ENCODE measurements at places on chromosomes 11 and 22.

GRCh38 chr22:27581688-27582087 is 219.9 kb downstream of the MN1 start:
- no peak for DNase-seq

DNA sequence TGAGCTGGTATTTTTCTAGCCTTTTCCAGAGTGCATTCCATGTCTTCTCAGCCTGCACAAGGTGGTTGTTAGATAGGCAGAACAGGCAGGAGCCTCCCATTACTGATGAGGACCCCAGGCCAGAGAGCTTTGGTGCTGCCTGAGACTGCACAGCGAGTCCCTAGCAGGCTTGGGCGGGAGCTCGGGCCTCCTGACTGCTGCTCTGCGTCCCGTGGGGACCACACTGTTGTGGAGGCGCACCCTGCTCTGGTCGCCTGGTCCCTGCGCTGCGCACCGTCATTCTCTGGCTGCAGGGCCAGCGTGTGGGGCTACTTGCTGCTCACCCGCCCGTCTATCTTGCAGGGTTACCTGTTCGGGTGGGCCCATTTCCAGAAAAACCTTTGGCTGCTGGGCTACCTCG is 8.5 kb downstream of the TPCN2 start:
- no peak for DNase-seq

GRCh38 chr11:64745521-64746328 is 1.8 kb upstream of the RASGRP2 start:
- peak; percentile 86 for DNase-seq

GRCh38 chr22:26432619-26433311 is 3.7 kb downstream of the ASPHD2 start:
- peak; percentile 50 for DNase-seq

GRCh38 chr11:4643076-4643475 is 706 bp upstream of the OR51E1 start:
- no peak for DNase-seq

- no peak for DNase-seq
Measured at GRCh38 chr11:68994161-68994893, 13.5 kb upstream of the MRGPRD start.

DNA sequence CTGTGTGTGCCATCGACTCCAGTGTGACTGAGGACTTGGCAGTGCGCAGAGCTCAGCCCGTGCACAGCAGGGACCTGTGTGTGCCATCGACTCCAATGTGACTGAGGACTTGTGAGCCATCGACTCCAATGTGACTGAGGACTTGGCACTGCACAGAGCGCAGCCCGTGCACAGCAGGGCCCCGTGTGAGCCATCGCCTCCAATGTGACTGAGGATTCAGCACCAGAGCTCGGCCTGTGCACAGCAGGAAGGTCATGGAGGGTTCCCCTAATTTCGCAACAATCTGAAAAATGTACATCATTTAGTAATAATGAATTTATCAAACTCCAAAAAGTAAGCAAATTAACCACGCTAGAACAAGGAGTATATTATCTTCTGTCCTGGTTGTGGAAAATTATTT is 348.3 kb upstream of the B3GAT1 start:
- DNase-seq, result no peak

DNA sequence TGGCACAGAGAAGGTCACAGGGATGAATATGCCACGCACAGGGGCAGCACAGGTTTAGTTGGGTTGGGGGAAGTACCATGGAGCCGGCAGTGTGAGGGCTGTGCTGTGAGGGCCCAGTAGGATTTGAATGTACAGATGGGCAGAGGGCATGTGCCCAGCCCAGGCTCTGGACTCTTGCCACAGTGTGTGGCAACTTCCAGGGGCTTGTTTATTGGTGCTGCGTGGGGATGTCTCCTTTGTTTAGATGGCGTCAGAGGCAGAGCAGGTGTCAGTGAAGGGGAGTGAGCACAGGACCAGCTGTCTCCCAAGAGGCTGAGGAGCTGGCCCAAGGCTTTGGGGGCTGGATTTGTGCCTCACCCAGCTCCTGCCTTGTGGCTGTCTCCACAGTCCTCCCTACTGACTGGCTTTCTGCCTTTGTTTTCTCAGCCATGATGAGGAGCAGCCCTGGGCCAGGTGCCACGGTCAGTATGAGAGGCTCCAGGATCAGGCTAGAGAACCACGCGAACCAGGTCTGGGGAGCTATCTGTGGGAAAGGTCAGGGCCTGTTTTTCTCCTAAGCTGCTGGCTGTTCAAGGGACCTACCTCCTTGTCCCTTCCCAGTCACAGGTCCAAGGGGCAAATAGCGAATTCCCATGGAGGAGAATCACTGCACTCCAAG is 21.9 kb downstream of the SUN2 start:
- DNase-seq, result no peak

DNA sequence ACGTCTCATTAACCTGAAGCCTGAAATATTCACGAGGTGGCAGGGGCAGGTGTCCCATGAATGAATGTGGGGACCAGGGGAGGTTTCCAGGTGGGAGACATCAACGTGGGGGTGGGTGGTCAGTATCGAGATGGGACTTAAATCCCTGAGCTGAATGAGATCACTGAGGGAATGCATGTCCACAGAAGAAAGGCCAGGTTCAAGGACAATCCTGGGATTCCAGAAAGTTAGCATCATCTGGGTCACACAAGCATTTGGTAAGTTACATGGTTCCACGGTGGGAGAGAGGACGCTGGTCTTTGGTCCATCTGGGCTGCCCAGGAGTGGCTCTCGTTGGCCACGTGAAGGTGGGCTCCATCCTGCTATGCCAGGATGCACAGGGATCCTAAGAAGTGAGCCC is 22.7 kb upstream of the CCND1 start:
- DNase-seq, result no peak

- no peak for DNase-seq
Measured at GRCh38 chr11:87440076-87440770, 402.5 kb downstream of the TMEM135 start.

DNA sequence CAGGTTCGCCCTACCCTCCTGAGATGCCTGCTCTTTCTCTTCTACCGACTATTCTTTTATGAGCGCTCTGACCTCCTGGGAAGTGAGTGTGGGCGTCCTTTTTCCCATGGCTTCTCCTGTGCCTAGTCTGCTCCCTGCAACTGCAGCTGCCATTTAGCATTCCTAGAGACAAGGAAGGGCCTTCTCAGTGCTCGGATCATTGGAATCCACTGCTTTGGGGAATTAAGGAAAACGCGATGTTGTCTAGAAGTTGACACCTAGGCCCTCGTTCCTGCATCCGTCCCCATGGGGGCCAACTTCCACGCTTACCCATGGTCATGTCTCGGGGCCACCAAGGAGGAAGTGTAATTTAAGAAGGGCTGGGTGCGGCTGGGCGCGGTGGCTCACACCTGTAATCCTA is 95.4 kb downstream of the BCR start:
- DNase-seq, result no peak

All from CD4-positive, alpha-beta T cell treated with Interleukin-4 for 1 hour (primary cell).